GM23338 (cell line): ENCODE measurements at places on chromosomes 3 and 15. TPM values are rescaled to one million over a fixed set of nuclear protein-coding genes. Genes with fewer than 3 reads are reported as not detected.

DNA sequence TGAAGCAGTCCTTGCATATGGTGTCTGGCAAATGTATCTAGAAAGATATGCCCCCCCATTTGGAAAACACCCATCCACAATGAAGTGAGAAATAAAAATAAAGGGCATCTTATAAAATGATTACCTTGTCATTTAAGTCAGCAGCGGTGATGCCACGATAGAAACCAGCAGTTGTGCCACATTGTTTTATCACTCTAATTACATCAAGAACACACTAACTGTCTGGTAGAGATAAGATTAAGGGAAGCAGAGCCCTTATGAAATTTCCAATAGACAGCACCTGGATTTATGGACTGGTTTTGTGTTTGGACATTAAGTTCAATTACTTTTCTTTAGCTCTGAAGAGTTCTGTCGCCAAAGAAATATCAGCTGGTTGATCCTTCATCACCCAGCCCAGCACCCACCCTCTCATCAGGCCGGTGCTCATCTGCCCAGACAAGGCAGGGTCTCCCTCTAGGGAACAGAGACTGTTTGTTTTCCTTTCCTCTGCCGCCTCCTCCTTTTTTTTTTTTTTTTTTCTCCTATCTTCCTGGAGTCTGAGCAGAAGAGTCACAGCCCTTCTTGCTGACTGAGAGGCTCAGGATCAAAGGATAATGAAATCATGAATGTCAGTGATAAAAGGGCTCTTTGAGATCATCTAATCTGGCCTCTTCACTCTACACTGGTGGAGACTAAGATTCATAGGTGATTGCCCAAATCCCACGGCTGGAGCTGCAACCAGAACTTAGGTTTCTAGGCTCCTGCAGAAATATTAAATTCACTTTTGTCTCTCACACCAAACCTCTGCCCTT is 464.1 kb downstream of the NTRK3 start:
- no peak overlapping the region for H3K27ac ChIP-seq
- no peak overlapping the region for H3K4me3 ChIP-seq
- no peaks in the 10 kb centered on the region for H3K27me3 ChIP-seq
- H3K4me1 ChIP-seq, result no peaks in the 10 kb centered on the region

GRCh38 chr3:66506154-66506553 is 5.3 kb upstream of the LRIG1 start:
- H3K4me1 ChIP-seq, result peaks cover 22% of the 10 kb centered on the region
- no peaks in the 10 kb centered on the region for H3K27me3 ChIP-seq
- DNase-seq, result no peak

ADAMTSL3 gene
- total RNA-seq, result 0.35 and 0.87 TPM in 2 replicates

DNA sequence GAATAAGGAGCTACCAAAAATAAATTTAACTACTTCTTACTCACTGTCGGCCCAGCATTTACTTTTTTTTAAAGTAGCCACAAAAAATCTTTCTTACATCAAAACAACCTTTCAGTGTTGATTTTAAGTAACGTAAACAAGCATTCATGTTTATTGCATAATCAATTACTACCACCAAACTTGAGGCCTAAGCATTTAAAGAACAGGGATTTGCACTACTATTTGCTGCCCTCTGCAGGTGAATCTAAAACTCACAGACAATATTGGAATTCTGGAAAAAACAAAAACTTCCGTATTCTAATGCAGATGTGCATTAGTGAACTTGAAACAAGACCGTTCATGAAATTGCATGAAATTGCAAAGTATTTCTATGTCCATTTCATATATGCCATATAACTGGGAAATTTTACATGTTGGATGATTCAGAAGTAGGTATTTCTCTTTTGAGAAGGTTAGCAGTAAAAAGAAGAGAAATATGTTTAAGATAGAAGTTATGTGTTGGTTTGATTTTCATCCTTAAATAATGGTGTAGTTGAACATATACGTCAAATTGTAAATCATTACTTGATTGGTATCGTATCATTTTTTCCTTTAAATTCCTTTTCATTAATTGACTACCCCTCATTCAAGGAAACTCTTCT is 55.6 kb downstream of the CGGBP1 start:
- no peaks in the 10 kb centered on the region for H3K27me3 ChIP-seq
- peak; percentile 76 for DNase-seq
- no peaks in the 10 kb centered on the region for H3K36me3 ChIP-seq
- H3K27ac ChIP-seq, result no peak overlapping the region
- no peak overlapping the region for H3K4me3 ChIP-seq

DNA sequence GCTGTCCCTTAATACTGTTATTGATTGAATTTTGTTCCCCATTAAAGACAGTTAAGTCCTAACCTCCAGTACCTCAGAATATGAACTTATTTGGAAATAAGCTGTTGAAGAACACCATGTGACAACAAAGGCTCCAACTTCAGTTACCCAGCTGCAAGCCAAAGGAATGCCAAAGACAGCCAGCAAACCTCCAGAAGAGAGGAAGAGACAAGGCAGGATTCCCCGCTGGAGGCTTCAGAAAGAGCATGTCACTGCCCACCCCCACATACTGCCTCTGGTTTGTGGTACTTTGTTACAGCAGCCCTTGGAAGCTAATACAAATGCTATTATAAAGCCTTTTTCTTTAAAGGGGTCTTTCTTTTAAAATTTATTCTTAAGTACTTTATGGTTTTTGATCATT is 18.4 kb upstream of the NEK10 start:
- H3K27ac ChIP-seq, result no peak overlapping the region
- peaks cover 36% of the 10 kb centered on the region; the same call in 1 of the 2 replicates for H3K36me3 ChIP-seq
- DNase-seq, result peak; percentile 55
- H3K27me3 ChIP-seq, result no peaks in the 10 kb centered on the region
- no peaks in the 10 kb centered on the region for H3K4me1 ChIP-seq
- no peak overlapping the region for H3K4me3 ChIP-seq

- no peak overlapping the region for H3K27ac ChIP-seq
- no peaks in the 10 kb centered on the region for H3K4me1 ChIP-seq
- H3K4me3 ChIP-seq, result no peak overlapping the region
- no peaks in the 10 kb centered on the region for H3K27me3 ChIP-seq
These were observed 209.2 kb upstream of the TPRG1 start for GRCh38 chr3:188962253-188963247.

- H3K4me1 ChIP-seq, result no peaks in the 10 kb centered on the region
- DNase-seq, result no peak
- H3K27ac ChIP-seq, result no peak overlapping the region
- H3K36me3 ChIP-seq, result no peaks in the 10 kb centered on the region
- no peak overlapping the region for H3K4me3 ChIP-seq
These were observed 10.1 kb upstream of the DCP1A start for GRCh38 chr3:53357458-53357857.

GRCh38 chr3:67624078-67624477 is 30.3 kb downstream of the SUCLG2 start:
- peaks cover 15% of the 10 kb centered on the region for H3K4me1 ChIP-seq
- H3K27me3 ChIP-seq, result no peaks in the 10 kb centered on the region
- DNase-seq, result no peak
- H3K27ac ChIP-seq, result no peak overlapping the region

- no peak for DNase-seq
- no peak overlapping the region for H3K4me3 ChIP-seq
- H3K4me1 ChIP-seq, result no peaks in the 10 kb centered on the region
- H3K27ac ChIP-seq, result no peak overlapping the region
These were observed 30.8 kb upstream of the SLC41A3 start for GRCh38 chr3:126114443-126115386.

- H3K27me3 ChIP-seq, result no peaks in the 10 kb centered on the region
- H3K27ac ChIP-seq, result no peak overlapping the region
- no peaks in the 10 kb centered on the region for H3K36me3 ChIP-seq
These were observed 85.7 kb upstream of the XCR1 start for GRCh38 chr3:46112984-46113383.

MYZAP gene
- 0.66 and 1.5 TPM in 2 replicates for total RNA-seq

SIDT1 gene
- 0.10 TPM in 1 of 2 replicates, not detected in the other for total RNA-seq

GRCh38 chr3:170079536-170080165 is 41.9 kb downstream of the GPR160 start:
- H3K4me1 ChIP-seq, result no peaks in the 10 kb centered on the region
- peak overlapping the region; percentile 28 for H3K27ac ChIP-seq
- DNase-seq, result no peak
- no peak overlapping the region for H3K4me3 ChIP-seq
- no peaks in the 10 kb centered on the region for H3K27me3 ChIP-seq

HAPLN3 gene
- total RNA-seq, result 45.2 and 62.6 TPM in 2 replicates

DNA sequence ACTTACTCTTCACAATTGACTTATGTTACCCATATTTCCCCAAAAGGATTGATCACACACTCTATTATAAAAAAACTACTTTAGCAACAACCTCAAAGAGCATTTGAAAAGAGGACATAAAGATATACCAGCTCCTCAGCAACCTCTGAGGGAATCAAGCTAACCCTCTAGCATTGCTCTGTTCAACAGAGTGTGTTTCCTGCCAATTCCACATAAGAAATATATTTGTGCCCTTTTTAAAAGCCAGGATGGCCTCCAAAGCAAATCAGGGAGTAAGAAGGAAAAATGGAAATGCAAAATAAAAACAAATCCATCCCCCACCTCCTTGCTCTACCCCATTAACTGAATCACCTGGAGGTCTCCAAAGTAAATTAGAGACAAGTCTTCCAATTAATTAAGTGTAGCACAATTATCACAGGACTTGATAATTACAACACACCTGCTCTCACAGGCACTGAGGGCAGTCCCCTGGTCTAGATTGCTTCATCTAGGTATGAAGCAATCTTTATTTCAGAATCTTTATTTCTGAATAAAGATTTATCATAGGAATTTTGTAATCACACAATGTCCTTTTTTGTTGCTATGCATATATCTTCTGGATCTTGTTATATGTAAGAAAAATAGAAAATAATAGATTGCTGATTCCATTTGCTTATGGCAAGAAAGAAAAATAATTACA is 34.8 kb downstream of the GPR176 start:
- H3K27ac ChIP-seq, result peak overlapping the region; percentile 97
- H3K4me1 ChIP-seq, result peaks cover 70% of the 10 kb centered on the region
- no peak overlapping the region for H3K4me3 ChIP-seq

DNA sequence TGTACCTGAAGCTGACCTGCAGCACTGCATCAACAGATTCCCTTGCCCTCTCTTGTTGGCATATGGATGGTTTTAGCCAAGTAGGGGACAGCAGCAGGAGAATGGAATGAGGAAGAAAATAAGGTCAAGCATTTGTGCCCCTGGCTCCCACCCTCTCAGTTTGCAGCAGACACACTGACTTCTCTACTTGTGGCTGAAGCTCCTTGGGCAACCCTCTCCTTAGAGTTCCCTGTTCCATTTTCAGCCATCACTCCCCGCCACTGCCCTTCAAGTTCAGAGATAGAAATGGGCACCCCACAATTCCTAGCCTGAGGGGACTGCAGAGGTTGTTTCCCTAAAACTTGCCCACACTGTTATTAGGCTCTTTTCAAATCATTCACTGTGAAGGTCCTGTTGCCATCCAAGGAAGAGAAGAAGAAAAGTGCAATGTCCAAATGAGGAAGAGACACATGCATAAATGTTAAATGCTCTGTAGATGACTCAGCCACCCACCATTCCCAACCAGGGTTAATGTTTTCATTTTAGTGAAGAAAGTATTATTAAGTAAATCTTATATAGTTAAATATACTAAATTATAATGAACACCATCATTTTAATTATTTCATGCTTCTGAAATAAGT is 295.9 kb upstream of the UBE2E2 start:
- no peaks in the 10 kb centered on the region for H3K27me3 ChIP-seq
- DNase-seq, result no peak
- H3K4me1 ChIP-seq, result no peaks in the 10 kb centered on the region
- no peak overlapping the region for H3K27ac ChIP-seq
- H3K4me3 ChIP-seq, result no peak overlapping the region

- no peaks in the 10 kb centered on the region for H3K36me3 ChIP-seq
- no peaks in the 10 kb centered on the region for H3K27me3 ChIP-seq
- H3K4me3 ChIP-seq, result no peak overlapping the region
- no peak overlapping the region for H3K27ac ChIP-seq
- DNase-seq, result no peak
These were observed 55.6 kb upstream of the TBC1D23 start for GRCh38 chr3:100205171-100205570.

GRCh38 chr3:37155782-37156181 is 18.6 kb downstream of the LRRFIP2 start:
- H3K4me3 ChIP-seq, result no peak overlapping the region
- H3K4me1 ChIP-seq, result no peaks in the 10 kb centered on the region
- H3K27ac ChIP-seq, result no peak overlapping the region
- DNase-seq, result no peak

GRCh38 chr3:137471558-137472204 is 292.4 kb upstream of the SOX14 start:
- DNase-seq, result no peak
- no peaks in the 10 kb centered on the region for H3K27me3 ChIP-seq
- H3K4me1 ChIP-seq, result peaks cover 6% of the 10 kb centered on the region; the same call in 1 of the 2 replicates
- no peak overlapping the region for H3K4me3 ChIP-seq
- H3K36me3 ChIP-seq, result no peaks in the 10 kb centered on the region

GRCh38 chr3:152126260-152126659 is 142.5 kb upstream of the MBNL1 start:
- DNase-seq, result no peak
- H3K4me3 ChIP-seq, result no peak overlapping the region
- no peaks in the 10 kb centered on the region for H3K27me3 ChIP-seq
- H3K36me3 ChIP-seq, result no peaks in the 10 kb centered on the region

NANOGP8 gene
- total RNA-seq, result 49.6 and 53.4 TPM in 2 replicates

GRCh38 chr15:29337156-29337959 is 67.7 kb upstream of the NSMCE3 start:
- H3K4me1 ChIP-seq, result no peaks in the 10 kb centered on the region; the same call in 1 of the 2 replicates
- H3K4me3 ChIP-seq, result no peak overlapping the region
- no peaks in the 10 kb centered on the region for H3K27me3 ChIP-seq

- no peaks in the 10 kb centered on the region for H3K27me3 ChIP-seq
- H3K27ac ChIP-seq, result no peak overlapping the region
- H3K4me3 ChIP-seq, result no peak overlapping the region
- H3K4me1 ChIP-seq, result no peaks in the 10 kb centered on the region
These were observed 26.1 kb upstream of the ZNF280D start for GRCh38 chr15:56759450-56759845.
